Suppressor macrophage (primary cell): ENCODE measurements at places on chromosomes 7 and 10.
A peak's percentile ranks its signal among the peaks of the same experiment; 100 is the strongest.

GRCh38 chr10:87636313-87636915 is 23.3 kb upstream of the PAPSS2 start:
- no peak for DNase-seq

- DNase-seq, result no peak
Measured at GRCh38 chr10:17685233-17685840, 41.4 kb downstream of the STAM start.

DNA sequence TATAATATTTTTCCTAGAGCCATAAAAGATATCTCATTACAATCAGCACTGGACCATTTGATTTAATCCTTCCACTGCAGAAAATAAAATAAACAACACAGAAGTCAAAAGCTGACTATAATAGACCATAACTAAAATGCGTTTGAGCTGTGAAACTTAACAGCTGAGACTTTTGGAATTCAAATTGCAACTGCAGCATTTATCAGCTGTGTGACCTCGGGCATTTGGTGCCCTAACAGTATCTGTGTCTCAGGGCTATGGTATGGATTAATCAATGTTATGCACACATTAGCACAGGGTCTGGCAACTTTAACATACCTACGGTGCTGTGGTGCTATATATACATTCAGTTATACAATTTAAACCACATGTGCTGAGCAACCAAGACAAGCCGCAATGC is 160.1 kb downstream of the COL28A1 start:
- DNase-seq, result no peak

GRCh38 chr10:84510121-84510520 is 181.7 kb downstream of the CCSER2 start:
- no peak for DNase-seq

DNA sequence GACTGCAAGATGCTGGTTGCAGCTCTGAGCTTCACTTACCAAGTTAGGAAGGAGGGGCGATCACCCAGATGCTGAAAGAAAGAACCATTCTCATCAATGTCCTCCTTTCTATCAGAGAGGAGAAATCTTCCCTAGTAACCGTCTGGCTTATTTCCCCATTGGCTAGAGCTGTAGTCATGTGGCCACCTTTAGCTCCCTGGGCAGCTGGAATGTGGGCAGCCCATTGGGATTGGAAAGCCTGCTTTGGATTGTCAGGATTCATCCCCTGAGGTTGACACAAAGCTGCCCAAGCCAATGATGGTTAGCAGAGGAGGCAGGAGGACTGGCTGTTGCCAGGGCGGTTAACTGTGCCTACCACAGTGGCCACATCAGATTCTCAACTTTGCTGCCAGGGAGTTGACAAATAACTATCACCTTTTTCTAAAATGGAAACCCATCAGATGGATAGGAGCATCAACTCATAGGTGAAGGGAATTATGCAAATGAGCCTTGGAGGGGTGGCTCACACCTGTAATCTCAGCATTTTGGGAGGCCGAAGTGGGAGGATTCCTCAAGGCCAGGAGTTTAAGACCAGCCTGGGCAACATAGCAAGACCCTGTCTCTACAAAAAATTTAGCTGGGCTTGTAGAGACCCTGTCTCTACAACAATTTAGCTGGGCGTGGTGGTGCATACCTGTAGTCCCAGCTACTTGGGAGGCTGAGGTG is 206.4 kb upstream of the GALNT17 start:
- DNase-seq, result no peak

DNA sequence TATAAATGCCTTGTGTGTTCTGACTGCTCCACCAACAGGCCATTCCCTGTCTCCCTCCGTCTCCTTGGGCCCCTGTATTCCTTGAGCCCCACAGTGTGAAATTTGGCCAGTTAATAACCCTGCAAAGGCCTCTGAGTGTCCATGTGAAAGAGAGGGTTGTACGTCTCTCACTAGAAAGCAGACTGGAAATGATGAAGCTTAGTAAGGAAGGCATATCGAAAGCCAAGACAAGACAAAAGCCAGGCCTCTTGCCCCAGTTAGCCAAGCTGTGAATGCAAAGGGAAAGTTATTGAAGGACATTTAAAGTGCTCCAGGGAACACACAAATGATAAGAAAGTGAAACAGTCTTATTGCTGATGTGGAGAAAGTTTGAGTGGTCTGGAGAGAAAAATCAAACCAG is 680.2 kb downstream of the SDK1 start:
- DNase-seq, result no peak

DNA sequence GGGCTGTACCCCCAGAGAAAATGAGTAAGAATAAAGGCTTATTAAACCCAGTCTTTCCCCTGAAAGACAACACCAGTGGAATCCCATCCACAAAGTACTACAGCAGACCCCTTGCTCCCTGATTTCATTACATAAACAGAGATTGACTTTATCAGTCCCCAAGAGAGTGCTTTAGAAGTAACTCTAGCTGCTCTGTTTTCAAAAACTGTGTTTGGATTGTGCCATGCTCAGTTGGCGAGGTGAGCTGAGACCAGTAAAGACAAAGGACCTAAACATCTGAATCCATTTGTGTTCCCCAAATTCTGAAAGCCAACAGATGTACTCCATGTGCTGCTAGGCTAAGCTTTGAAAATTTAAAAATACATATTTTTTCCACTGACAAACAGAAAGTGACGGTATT is 127.0 kb downstream of the ATE1 start:
- no peak for DNase-seq

GRCh38 chr10:33006342-33006887 is 48.4 kb upstream of the ITGB1 start:
- no peak for DNase-seq

DNA sequence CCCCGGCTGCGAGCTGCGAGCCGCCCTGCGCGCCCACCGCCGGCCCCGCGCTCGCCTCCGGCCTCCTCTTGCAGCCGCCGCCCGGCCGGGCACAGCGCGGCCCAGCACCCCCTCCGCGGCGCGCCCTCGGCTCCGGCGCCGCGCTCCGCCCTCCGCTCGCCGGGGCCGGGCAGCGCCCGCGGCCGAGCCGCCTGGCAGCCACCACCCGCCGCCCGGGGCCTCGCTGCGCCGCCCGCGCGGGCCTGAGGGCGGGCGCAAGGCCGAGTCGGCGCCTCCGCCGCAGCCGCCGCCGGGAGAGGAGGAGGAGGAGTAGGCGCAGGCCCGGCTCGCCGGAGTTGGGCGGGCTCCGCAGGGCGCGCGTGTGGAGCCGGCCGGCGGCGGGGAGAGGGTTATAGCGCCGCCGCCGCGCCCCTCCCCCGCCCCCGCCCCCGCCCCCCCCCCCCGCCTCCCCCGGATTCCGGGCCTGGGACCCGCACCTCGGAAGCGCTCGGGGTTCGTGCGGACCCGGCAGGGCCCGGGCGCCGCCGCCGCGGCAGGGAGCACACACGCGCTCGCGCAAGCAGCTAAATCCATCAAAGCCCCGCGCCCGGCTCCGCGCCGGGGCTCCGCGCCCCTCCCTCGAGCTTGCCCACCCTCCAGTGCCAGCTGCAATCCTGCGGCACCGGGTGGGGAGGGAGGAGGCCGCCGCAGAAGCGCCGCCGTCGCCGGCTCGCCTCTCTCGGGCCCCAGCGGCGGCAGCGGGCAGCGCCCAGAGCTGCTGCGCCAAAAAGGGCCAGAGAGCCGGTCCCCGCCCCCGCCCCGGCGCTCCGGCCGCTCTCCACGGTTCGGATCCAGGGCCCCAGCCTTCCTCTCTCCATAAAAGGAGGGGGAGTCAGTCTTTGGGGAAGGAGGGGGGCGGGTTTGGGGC is at the start of gene PDGFA:
Gene PDGFA, minus strand, starts transcription at position 363 of the 907 bp plus-strand sequence. CDS start 845 bp downstream, outside the sequence.
- peak; percentile 81 for DNase-seq

DNA sequence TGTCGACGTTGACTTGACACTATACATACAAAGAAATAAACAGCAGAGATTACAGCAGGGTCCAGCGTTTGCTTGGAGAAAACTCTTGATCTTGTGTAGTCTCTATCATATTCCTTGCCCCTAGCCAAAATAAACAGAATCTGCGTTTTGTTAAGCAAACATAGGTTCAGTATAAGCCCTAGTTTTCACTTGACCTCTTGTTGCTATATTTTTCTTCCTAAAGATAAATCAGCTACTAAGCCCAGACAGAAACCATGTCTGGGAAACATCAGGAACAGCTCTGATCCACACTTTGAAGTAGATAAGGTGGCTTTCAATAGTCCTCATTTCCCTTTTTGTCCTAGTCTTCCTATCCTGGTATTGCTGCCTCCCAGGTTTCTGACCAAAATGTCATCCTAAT is 328.2 kb upstream of the MAGI2 start:
- DNase-seq, result no peak
